ENCODE measurements at places on chromosomes 5 and 9.

GRCh38 chr5:163772644-163773043 lies 267.2 kb downstream of the MAT2B start:
- no peak for DNase-seq

- no peak for DNase-seq
These were observed 21.0 kb upstream of the OBP2B start for GRCh38 chr9:133230093-133230492.

DNA sequence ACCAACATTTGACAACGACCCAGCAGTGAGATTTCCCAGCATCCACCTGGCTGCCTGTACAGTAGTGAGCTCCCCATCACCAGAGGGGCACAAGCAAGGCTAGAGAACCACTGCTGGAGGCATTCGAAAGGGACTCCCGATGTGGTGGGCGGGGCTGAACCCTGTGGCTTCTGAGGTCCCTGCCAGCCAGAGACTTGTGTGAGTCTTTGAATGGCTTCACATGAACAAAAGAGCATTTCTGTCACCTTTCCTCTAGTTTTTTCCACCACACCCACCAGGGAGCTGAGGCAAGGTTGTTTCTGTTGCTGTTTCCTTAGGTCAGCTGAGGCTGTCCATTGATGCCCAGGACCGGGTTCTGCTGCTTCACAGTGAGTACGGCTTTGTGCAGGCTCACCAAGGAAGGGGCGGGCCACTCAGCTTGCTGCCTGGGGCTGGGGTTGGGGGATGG lies 15.7 kb downstream of the RGS3 start:
- peak; percentile 19 for DNase-seq

- no peak for DNase-seq
These were observed 562.6 kb downstream of the ANXA1 start for GRCh38 chr9:73714294-73714693.

DNA sequence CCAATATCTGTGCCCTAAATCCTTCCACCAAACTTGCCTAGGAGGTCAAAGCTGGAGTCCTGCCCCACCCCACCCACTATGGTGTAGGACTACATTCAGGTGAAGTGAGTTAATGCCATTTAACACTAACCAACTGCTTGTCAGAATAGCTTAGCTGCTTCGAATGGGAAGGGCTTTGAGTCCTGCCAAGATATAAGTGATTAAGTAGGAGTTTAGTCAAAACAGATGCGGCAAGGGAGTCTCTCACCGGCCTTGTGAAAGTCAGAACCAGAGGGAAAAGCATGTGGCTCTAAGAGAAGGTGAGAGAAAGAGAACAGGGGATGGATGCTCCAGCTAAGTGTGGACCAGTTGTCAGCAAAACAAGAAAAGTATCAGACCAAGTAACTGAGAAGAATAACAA lies 132.6 kb downstream of the SPOCK1 start:
- DNase-seq, result no peak

- DNase-seq, result no peak
These were observed 228.7 kb downstream of the YTHDC2 start for GRCh38 chr5:113742176-113742575.

DNA sequence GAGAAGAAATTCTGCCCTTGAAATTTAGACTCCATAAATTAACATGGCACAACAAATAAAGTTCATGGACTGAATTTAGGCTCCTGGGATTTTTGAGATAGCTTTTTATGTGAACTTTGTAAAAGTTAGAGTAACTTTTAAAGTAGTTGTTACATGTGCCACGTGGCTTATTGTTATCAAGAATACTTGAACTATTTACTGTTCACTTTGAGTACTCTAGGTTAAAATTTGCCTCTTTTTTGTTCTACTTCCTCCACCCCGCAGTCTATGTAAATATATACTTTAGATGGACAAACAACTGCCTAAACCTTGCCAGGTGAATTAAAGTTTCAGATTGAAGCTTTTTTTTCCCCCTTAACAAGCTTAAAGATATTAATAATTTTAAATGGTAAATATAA lies 457.9 kb downstream of the RAB3C start:
- no peak for DNase-seq

DNA sequence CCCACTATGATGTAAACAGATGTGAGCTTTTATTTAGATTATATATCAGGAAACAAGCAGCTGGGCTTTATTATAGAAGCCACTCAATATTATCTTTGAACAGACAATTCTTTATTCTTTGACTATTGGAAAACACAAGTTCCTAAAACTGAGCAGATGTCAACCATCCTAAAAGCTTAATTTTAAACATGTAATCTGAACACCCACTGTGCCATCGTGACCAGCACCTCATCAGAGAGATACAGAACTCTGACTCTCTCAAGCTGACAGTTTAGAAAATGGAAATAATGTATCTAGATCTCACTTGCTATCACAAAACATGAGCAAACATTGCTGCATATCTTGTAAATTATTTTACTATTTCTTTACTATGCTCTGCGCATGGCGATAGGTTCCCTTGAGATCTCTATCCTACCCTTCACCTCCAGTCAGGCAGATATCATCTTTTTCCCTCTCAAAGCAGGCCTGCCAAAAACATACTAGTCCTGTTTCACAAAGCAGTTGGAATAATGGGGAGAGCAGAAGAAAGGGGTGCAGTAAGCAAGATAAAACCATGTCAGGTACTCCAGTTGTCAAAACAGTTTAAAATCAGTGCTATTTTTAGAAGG lies 151.0 kb downstream of the KIAA0825 start:
- no peak for DNase-seq

DNA sequence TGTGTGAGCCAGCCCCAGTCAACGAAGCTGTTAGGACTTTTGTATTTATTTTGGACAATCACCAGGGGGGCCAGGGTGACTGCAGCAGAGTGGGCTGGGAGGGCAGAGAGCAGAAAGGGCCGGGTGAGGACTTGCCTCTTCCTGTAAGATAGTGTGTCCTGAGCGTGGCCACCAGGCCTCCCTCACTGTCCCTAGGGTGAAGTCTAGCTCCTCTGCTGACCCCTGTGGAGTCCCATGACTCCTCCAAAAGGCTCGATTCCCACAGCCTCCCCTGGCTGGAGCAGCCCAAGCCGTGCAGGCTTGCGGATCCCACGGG lies 147.8 kb downstream of the RXRA start:
- DNase-seq, result no peak

- DNase-seq, result no peak
These were observed 10.7 kb upstream of the STK32A start for GRCh38 chr5:147223948-147224791.

DNA sequence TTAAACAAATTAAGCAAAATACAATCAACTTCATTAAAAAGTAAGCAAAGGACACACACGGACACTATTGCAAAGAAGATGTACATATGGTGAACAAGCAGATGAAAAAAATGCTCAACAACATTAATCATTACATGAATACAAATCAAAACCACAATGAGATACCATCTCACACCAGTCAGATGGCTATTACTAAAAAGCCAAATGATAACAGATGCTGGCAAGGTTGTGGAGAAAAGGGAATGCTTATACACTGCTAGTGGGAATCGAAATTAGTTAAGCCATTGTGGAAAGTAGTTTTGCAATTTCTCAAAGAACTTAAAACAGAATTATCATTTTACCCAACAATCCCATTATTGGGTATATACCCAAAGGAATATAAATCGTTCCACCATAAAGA lies 636.2 kb upstream of the ST8SIA4 start:
- no peak for DNase-seq

- DNase-seq, result no peak
These were observed 12.5 kb upstream of the PARP8 start for GRCh38 chr5:50653946-50654345.

DNA sequence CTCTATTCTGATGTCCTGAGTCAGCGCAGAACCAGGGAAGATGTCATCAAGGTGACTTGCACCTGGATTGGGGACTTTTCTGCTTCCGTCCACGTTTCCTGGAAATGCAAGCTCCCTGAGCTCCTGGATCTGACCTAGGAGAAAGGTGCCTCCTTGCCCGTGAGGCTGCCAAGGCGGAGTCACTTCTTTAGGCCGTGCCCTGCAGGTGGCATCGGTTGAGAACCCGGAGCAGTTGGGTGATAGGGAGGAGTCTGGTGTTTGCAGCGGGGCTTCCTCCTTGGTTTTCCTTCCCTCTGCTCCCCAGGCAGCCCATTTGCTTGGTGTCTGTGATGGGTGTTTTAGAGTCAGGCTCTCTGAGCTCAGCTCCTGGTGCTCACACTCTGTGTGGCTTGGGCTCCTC lies 15.2 kb downstream of the NANS start:
- DNase-seq, result no peak

GRCh38 chr5:143729334-143729946 lies 82.5 kb upstream of the HMHB1 start:
- DNase-seq, result no peak

GRCh38 chr9:406886-407654 lies 192.4 kb downstream of the DOCK8 start:
- no peak for DNase-seq

- DNase-seq, result no peak
These were observed 30.3 kb downstream of the MED27 start for GRCh38 chr9:132049323-132049882.

DNA sequence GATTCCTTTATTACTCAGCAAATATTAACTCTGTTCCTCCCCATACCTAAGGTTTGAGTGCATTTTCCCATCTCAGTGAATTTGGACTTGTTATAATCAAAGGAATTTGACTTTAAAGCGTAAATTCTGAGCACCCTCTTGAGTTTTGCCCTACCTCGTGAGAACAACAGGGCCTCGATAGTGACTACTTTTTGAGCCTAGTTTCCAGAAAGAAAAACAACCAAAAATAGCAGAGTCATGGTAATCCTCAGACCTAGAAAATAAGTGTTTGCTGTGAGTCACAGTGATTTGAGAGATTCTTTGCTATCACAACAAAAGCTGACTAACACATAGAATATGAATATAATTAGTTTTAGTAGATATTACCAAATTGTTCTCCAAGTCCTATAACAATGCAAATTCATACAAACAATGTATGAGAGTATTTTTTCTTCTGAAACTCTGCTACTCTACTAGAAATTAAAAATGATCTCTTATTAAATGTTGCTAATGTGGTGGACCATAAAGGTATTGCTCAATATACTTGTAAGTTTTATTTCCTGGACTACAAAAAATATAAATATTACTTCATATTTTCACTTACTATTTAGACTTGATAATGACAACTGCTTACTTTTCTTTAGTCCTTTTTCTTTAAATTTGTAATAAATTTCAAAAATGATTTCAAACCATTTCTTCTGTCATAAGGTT lies 759.7 kb downstream of the BRINP1 start:
- no peak for DNase-seq

- DNase-seq, result no peak
These were observed 141.3 kb upstream of the ZNF618 start for GRCh38 chr9:113734826-113735225.

DNA sequence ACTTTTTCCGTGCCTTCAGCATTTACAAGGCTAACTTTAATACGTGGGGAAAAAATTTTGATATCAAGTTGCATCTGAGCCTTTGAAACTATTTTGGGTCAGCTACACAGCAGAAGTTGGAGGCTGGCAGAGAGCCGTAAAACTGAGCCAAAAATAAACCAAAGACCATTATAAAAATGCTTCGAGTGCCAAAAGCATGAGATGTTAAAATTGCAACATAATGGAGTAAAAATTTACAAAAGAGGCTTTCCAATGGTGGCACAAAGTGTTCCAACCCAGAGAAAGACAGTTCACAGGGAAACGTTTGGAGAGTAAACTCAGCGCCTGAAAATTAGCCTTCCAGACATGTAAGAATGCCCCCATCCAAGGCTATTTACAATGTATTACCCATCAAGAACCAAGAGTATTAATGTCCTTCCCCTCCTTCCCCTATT lies 190.3 kb downstream of the TLE1 start:
- DNase-seq, result no peak

GRCh38 chr5:14356305-14356704 lies 213.2 kb downstream of the TRIO start:
- no peak for DNase-seq

- DNase-seq, result no peak
These were observed 32.5 kb downstream of the OR1J1 start for GRCh38 chr9:122445155-122445749.

GRCh38 chr5:868428-869135 lies 17.8 kb upstream of the ZDHHC11 start:
- no peak for DNase-seq

DNA sequence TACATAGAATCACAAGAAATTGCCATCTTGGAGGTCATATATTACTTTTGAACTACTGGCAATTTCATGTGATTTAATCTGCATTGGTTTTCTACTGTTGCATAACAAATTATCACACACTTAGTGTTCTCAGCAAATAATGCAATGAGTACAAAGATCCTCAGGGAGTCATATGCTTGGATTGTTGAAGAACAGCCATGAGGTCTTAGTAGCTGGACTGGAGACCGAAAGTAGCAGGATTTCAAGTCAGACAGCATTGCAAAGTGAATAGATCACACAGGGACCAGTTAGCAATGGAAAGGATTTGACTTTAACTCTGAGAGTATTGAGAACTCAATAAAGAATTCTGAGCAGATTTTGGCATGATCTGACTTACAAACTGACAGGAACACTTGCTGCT lies 32.2 kb upstream of the FRMD3 start:
- no peak for DNase-seq

- DNase-seq, result no peak
These were observed 57.7 kb downstream of the MAPKAP1 start for GRCh38 chr9:125649315-125649714.

- no peak for DNase-seq
These were observed 2302.3 kb upstream of the C9orf72 start for GRCh38 chr9:29875547-29875946.

GRCh38 chr5:139494832-139495231 lies 12.3 kb upstream of the STING1 start:
- DNase-seq, result no peak

- DNase-seq, result no peak
These were observed 358.4 kb downstream of the ARRDC3 start for GRCh38 chr5:91024727-91025126.

DNA sequence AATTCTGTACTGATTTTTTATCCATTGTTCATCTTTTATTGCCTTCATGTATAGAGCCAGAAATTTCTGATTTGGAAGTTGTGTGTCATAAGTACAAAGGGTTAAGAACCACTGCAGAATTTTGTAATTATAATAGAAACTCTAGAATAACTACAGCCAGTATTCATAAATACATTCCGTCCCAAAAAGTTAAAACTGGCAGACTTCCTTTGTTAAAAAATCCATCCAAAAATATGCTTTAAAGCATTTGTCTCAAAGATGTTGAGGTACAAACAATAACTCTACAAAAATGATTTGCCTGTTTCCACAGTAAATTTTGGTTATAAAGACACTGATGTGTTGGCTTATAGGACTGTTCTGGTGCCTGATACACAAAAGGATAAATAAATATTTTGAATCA lies 436.6 kb downstream of the DTWD2 start:
- no peak for DNase-seq

DNA sequence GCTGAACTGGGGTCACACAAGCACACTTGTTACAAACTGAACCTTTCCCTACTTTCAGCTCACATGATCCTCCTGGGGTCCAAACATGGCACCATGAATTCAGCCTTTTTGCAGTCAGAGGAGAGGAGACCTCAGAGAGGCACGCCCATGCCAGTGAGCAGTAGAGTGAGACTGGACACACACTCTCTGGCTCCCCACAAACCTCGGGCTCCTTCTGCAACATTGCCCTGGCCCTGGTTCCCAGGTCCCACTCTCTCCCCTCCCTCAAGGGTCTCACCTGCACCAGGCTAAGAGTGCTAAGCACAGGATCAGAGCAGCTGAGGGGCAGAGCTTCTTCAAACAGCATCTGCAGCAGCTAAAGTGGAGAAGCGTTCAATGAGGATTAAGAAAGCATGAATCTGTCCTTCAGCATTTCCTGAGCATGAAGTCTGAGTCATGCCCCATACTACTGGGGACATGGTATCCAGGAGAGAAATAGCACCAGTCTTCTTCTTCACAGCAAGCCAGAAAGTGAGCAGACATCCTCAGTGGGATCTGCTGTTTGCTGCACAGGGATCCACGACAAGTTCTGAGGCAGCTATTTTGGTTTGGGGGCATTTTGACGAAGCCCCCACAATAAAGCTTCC lies 27.2 kb downstream of the SLC35A4 start:
- no peak for DNase-seq
